ENCODE measurements at places on chromosomes 4 and X.
A peak's percentile ranks its signal among the peaks of the same experiment; 100 is the strongest.

GRCh38 chr4:22237155-22237751, 278.6 kb downstream of the ADGRA3 start:
- DNase-seq: peak; percentile 13

- no peak for DNase-seq
Observed at GRCh38 chrX:148813422-148813821, 313.0 kb downstream of the AFF2 start.

DNA sequence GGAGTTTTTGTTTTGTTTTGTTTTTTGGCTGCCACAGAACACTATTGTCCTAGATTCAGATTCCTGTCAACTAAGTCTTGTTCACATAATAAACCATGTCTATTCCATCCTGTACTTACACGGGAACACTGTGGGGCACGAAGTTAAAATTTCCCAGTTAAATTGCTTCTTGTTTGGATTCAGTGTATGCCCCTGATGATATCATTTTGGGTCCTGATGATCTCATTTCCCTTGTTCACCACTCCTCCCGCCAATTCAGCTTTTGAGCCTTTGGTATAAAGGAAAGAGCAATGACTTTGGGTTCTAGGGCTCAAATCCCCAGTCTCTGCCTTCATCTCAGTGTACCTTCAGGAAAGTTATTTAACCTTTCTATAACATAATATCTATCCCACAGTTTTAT, 333.5 kb downstream of the FBXW7 start:
- DNase-seq: no peak

DNA sequence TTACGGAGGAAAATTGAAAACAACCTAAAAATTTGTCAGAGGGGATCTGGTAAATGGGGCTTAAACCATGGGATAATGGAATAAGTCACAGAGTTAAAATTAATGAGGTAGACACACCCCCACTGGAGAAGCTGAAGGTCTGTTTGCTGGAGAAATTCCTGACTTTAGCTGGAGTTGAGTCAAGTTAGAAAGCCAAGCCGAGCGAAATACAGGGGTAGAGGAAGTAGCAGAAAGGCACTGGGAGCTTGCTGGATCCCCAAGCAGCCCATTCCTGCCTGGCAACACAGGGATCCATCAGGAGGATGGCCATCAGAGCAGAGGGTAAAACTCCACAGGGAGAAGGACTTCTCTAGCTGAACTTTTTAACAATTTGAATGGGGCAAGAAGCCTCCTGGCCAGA, 163.8 kb downstream of the ATRX start:
- DNase-seq: no peak

- DNase-seq: no peak
Observed at GRCh38 chr4:7034262-7035081, 8.7 kb upstream of the TADA2B start.

DNA sequence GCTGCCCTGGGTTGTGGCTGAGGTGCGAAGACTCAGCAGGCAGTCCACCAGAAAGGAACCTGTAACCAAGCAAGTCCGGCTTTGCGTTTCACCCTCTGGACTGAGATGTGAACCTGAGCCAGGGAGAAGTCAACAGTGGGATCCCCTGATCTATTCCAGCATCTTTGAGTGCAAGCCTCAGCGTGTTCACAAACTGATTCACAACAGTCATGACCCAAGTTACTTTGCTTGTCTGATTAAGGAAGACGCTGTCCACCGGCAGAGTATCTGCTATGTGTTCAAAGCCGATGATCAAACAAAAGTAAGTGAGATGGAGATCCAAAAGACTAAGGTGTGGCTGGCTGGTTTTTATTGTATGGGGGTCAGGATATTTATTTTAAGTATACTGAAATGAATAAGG, 11.3 kb downstream of the TBC1D1 start:
- DNase-seq: no peak

- no peak for DNase-seq
Observed at GRCh38 chr4:41385481-41385880, 128.8 kb downstream of the UCHL1 start.

DNA sequence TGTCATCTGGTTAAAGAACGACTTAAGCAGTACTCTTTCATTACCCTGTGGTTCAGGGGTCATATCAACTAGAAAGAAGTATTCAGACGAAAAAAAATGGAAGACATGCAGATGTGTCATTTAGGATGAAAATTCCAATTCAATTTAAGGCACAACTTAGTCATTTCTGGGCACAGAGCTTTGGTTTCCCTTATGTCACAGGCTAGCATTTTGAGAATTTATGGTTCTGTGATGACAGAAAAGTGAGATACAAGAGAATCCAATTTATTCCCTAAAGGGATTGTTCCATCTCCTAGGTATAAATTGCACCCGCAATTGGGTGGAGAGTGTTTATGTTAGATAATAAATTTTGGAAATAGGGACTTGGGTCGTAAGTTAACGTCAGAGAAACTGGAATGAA, 306.6 kb downstream of the STK32B start:
- no peak for DNase-seq

- peak; percentile 70 for DNase-seq
Observed at GRCh38 chr4:170446782-170447181, 357.0 kb upstream of the AADAT start.

- peak; percentile 33 for DNase-seq
Observed at GRCh38 chr4:123398066-123398852, 1.7 kb downstream of the SPRY1 start.

DNA sequence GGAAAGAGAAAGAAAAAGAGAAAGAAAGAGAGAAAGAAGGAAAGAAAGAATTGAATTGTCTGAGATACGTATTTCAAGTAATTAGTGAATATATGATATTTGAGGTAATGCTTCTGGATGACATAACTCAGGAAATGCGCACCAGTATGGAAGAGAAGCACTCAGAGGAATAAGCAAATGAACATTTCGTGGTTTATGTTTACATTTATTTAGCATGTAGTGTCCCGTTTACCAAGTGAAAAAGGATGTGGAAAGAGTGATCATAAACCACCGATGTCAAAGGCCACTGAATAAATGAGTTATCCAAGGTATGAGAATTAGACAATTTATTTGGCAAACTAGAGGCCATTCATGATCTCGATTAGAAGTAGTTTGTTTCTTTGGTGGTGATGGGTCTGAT, 200.4 kb downstream of the ARAP2 start:
- DNase-seq: no peak

GRCh38 chr4:78651250-78651860, 99.8 kb downstream of the ANXA3 start:
- DNase-seq: no peak

DNA sequence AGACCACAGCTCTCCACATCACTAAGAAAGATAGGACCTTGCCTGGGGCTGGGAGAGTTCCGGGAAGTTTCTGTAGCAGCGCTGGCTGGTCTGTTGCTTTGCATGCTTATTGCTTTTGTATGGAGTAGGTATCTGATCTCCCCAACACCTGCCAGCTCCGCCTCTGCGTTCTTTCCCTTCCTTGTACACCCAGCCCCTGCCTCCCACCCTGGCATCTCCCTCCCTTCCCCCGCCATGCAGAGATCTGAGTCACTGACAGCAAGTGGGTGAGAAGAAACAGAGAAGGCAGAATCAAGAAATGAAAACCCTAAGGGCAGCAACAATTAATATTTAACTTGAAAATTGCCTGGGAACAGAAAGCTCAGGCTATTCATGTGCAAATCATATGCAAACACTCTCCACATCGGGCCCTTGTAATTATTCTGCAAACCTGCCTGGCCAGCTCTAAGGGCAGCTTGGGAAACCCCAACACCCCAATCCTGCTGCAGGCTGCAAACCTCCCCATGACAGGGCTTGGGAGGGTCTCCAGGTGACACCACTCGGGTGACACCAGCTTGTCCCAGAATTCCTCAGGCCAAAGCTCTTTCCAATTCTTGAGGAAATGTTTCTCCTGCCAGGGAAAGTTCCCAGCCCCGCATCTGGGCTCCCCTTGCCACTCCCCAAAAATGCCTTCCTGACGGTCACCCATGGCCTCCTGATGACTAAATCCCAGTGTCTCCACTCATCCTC, 257.2 kb downstream of the FBXW7 start:
- no peak for DNase-seq

DNA sequence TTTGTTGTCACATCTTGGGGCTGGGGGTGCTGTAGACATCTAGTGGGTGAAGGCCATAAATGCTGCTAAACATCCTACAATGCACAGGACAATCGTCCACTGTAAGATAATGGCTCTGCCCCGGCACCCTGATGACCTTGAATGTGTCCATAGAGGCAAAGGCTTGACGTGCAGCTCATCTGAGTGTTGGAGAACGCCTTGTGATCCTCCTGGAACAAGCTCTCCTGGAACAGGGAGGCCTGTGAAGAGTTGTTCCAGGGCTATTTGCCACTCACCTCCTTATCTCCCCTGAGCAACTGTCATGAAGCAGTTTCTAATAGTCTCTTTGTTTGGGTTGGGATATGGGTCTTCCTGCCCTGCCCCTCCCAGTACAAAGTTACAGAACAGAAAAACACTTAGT, 15.2 kb upstream of the PCYT1B start:
- no peak for DNase-seq

- DNase-seq: no peak
Observed at GRCh38 chr4:20219521-20219920, 32.2 kb upstream of the SLIT2 start.

DNA sequence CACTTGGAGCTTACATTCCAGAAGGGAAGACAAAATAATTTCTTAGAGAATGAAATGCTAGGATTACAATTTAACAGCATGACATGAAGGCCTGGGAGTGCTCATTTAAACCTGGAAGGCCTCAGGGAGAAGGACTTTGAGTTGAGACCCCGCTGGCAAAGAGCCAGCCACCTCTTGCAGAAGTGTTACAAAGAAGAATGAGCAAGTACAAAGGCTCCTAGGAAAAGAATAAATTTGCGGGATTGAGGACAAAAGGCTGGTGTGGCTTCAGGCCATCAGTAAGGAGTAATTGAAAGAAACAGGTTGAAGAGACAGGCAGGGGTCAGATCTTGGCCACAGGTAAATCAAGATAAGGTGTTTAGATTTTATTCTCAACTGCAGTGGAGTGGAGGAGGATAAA, 3.1 kb upstream of the ELOVL6 start:
- DNase-seq: no peak

GRCh38 chr4:183097231-183098018, 1.6 kb upstream of the WWC2 start:
- no peak for DNase-seq

GRCh38 chr4:67465763-67466052, 79.6 kb downstream of the CENPC start:
- DNase-seq: no peak

GRCh38 chr4:76950956-76951671, 1.6 kb downstream of the SEPTIN11 start:
- DNase-seq: peak; percentile 73

GRCh38 chrX:44915361-44915868, 42.4 kb downstream of the KDM6A start:
- DNase-seq: no peak

GRCh38 chrX:47863187-47863586, 26.5 kb downstream of the ZNF81 start:
- DNase-seq: no peak

GRCh38 chr4:52822583-52822971, 39.5 kb upstream of the RASL11B start:
- DNase-seq: no peak

- no peak for DNase-seq
Observed at GRCh38 chrX:28581522-28581921, 5.7 kb upstream of the IL1RAPL1 start.

GRCh38 chr4:104901438-104901837, 245.2 kb upstream of the TET2 start:
- DNase-seq: peak; percentile 1

- DNase-seq: no peak
Observed at GRCh38 chrX:19388064-19388679, 44.4 kb downstream of the PDHA1 start.

DNA sequence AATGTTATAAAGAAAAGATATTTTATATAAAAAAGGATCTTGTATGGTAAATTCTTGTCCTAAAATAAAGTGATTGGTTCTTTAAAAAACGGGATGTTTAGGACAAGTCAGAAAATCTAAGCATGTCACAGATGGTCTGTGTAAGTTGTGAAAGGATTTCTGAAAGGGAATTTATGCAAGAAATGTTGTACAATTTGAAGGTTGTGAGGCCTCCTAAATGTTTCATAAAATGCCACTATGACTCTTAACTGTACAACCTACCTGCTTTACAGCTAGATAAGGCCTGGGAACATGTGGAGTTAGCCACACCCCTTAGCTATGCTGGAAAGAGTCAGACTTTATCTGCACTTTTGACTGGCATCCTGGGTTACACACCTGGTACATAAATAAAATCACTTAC, 951.5 kb upstream of the POU3F4 start:
- DNase-seq: no peak

DNA sequence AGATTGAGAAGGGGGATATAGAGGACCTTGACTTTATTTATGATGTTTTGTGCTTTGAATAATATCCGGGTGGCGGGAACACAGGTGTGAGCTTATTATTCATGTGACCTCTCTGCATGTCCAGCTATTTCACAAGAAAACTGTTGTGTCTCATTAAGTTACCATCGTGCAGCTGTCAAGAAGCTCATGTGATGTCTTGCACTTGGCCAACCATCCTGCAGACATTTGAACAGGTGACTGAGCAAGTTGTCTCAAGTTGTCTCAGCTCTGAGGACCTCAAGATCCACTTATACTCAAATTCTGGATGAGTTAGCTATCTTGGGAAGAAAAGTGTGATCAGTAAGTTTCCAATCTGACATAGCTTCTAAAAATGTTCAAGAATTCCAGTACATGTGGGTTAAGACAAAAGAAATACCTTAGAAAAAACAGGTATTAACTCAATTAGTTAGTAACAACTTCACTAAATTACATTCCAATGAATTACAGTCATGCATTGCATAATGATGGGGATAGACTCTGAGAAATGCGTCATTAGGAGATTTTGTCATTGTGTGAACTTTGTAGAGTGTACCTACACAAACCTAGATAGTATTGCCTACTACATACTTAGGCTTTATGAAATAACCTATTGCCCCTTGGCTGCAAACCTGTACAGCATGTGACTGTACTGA, 462.2 kb downstream of the INPP4B start:
- no peak for DNase-seq

DNA sequence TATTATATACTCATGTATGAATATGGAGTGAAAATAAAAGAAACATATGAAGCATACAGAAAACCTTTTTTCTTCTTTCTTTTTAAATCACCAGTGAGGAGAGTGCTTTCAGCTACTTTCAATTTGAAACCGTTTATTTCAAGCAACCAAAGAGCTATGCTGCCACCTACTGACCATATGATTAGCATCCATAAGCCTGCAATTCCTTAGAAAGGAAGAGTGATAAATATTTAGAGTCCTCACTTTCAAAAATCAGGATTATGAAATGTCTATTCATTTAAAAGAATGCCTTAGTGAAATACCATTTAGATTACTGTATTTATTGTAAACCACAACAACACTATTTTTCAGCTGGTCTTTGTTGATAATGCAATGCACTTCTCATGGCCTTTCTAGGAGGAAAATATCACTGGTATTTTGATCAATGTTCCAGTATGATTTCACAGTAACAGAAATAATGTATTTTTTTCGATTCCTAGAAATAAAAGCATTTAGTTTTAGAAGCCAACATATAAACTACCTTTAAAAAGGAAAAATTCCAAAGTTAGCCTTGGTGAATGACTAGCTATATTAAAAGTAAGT, 667.6 kb downstream of the PCDH18 start:
- DNase-seq: peak; percentile 85

GRCh38 chrX:106286053-106286650, 118.0 kb downstream of the PWWP3B start:
- DNase-seq: no peak
